Fibroblast of the aortic adventitia (primary cell): ENCODE measurements at places on chromosomes 11 and 22. TPM values are rescaled to one million over a fixed set of nuclear protein-coding genes. Genes with fewer than 3 reads are reported as not detected.

DNA sequence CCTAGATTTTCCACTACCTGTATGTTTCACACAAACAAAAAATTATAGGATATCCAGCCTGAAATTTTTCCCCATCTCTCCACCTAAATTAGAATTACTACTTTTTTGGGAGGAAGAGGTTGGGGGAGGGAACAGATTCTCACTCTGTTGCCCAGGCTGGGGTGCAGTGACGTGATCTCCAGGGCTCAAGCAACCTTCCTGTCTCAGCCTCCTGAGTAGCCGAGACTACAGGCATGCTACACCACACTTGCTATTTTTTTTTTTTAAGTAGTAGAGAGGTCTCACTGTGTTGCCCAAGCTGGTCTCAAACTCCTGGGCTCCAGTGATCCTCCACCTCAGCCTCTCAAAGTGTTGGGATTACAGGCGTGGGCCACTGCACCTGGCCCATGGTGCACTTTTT lies 9.5 kb downstream of the JAML start:
- no peak for DNase-seq

GRCh38 chr11:10413268-10413667 lies 41.8 kb upstream of the AMPD3 start:
- DNase-seq, result no peak

GRCh38 chr11:68026391-68027105 lies 3.9 kb upstream of the NDUFS8 start:
- no peak for DNase-seq

- no peak for DNase-seq
Measured at GRCh38 chr22:29732883-29733282, 13.1 kb downstream of the CABP7 start.

DNA sequence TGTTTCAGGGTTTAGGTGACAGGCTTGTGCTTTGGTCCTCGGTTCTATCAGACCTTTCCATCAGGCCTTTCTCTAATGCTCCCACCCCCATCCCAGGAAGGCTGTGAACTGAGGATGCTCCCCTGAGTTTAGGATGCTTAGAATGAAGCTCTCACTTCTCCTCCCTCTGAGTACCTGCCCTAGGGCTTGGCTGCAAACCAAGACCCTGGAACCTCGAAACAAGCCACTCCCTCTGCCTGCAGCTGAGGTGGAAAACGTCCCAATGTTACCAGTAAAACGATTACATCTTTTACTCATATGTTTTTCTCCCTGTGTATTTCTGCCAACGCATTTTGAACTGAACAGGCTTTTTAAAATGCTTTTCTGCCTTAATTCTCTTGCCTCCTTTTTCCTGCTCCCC lies 54.5 kb upstream of the BMAL1 start:
- DNase-seq, result no peak

- peak; percentile 22 for DNase-seq
Measured at GRCh38 chr22:20741634-20742581, 32.0 kb upstream of the SERPIND1 start.

The FXYD2 gene
- total RNA-seq, result not detected in 2 replicates

DNA sequence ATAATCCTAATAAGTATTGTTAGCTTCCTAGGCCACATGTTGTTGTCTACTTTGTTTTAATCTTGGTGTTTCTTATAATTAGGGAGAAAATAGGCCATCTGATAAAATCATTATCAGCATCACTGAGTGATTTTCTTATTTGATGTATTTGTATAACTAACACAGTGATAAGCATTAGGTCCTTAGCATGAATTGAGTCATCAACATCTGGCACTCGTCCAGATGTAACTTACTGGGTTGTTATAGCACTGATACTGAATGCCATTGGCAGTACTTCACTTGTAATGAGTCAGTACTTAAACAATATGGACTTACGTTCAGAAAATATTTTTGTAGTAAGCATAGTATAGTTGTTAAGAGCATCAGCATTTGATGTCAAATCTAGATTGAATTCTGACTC lies 16.2 kb downstream of the API5 start:
- DNase-seq, result peak; percentile 94
